ENCODE measurements at places on chromosomes 6 and 20.

DNA sequence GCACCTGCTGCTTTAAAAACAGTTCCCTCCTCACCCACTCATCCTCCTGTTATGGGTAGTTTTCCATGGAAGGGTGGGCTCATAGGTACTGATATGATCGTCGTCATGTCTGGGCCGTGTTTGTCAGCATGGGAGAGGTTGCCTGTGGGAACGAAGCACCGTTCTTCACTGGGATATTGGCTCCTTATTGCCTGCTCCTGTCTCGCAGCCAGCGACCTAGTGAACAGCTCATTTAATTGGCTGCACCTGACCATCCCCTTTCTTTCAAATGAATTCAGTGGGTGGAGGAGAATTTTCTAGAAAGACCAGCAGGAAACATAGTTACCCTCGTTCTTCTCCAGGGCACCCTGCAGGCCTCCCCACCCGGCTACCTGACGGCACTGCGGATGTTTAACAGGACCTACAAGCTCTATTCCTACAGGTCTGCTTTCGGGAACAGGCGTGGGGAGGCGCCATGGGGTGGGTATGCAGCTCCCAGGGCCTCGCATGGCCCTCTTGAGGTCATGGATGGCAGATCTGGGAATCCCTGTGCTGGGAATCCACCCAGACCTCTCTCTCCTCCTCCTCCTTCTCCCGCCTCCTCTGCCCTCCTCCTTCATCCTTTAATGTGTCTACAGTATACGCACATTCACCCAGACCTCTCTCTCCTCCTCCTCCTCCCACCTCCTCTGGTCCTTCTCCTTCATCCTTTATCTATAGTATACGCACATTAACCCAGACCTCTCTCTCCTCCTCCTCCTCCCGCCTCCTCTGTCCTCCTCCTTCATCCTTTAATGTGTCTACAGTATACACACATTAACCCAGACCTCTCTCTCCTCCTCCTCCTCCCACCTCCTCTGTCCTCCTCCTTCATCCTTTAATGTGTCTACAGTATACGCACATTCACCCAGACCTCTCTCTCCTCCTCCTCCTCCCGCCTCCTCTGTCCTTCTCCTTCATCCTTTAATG is 21.9 kb downstream of the ENTPD6 start:
- no peak for DNase-seq

- no peak for DNase-seq
These were observed 50.8 kb downstream of the SPTLC3 start for GRCh38 chr20:13059398-13060136.

GRCh38 chr20:47070176-47070575 is 175.5 kb downstream of the EYA2 start:
- DNase-seq: no peak

DNA sequence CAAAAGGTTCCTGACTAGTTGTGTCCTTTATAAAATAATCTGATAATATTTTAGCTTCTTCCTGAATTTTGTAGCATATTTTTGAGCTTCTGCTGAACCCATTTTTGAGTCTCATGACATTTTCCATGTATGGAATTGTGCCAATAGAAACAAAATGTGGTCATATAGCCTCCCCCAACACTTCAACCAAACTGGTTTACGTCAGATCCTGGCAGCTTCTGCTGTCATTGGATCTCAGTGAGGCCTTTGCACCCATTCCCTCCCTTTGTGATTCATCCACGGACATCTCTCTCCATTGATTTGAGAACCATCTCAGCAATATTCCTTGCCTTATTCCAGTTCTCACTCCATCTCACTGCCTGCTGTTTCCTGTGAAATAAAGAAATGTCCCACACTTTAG is 166.0 kb upstream of the PROKR2 start:
- DNase-seq: no peak

GRCh38 chr20:37416848-37417616 is 71.1 kb downstream of the SRC start:
- DNase-seq: no peak

DNA sequence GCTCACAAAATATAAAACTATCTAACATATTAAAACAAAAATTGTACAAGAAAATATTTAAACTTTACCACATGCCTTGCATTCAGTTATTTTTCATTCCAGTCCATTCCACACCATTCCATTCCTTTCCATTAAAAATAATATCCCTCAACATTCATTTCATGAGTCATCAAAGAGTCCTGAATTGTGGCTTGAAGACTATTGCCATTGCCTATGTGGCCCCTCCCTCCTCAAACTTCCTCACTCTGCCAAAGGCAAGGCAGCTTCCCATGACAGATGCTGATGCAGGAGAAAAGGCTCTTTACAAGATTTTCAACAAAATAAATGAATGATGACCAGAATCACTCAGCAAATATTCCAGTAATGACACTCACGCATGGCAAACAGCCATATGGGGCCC is 31.7 kb downstream of the IL20RA start:
- DNase-seq: no peak
